HS-27A (cell line): ENCODE measurements at places on chromosomes 12 and 14.

DNA sequence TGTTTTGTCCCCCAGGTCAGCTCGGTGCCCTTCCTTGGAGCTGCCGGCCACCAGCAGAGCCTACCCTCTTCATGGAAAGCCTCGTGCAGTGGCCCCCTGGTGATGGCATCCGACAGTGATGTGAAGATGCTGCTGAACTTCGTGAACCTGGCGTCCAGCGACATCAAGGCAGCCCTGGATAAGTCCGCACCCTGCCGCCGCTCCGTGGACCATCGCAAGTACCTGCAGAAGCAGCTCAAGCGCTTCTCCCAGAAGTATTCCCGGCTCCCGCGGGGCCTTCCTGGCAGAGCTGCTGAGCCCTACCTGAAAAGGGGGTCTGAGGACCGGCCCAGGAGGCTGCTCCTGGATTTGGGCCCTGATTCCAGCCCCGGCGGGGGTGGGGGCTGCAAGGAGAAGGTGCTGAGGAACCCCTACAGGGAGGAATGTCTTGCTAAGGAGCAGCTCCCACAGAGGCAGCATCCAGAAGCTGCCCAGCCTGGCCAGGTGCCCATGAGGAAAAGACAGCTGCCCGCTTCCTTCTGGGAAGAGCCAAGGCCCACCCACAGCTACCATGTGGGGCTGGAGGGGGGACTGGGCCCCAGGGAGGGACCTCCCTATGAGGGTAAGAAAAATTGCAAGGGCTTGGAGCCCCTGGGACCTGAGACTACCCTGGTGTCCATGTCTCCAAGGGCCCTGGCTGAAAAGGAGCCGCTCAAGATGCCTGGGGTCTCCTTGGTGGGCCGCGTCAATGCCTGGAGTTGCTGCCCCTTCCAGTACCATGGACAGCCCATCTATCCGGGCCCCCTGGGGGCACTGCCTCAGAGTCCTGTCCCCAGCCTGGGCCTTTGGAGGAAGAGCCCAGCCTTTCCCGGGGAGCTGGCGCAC, 1.3 kb downstream of the FAM181A start:
- no peak for DNase-seq

DNA sequence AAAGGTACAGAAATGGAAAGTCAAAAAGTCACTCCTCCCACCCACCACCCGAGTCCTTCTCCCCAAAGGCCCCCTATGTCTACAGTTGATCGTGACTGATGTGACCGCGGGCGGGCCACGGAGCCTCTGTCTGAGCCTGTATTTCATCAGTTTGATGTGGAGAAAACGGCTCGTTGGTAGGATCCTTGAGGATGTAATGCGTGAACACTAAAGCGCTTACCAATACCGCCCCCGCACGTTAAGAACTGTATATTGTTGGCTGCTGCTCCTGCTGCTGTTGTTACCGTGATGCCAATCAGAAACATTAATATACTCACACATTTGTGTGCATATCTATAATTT, 24.6 kb upstream of the UBC start:
- DNase-seq, result no peak

DNA sequence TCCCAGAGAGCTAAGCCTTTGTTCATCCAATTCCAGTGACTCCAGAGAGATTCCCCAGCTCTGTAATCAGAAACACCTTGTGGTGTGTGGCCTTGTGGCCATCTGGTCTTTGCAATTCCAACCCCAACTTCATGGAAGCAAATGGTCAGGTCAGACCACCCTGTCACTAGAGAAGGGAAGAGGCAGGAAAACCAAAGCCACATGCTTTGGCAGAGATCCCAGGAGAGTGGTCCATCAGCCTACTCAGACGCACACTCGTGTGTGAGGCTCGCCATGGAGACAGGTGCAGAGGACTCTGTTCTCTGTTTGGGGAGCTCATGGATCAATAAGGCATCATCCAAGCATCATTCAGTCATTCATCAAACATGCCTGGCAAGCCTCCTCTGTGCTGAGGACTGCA, 46.2 kb upstream of the TUNAR start:
- no peak for DNase-seq

- DNase-seq, result no peak
Observed at GRCh38 chr12:109110988-109111495, 5.3 kb upstream of the ACACB start.

DNA sequence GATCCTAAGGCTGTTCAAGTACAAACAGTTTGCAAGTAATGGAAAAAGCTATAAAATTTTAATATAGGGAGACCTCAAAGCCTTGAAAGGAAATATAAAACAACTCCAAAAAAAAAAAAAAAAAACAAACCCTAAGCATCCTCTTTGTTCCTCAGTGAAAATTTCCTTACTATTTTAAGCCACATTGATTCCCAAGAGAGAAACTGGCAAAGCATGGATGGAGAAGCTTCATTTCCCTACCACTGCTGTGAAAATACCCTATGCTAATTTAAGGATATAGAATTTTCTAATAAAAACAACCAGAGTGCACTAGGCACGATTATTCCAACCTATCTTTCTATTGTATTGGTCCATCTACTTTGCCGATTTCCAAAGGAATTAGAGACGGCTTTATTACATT, 283.1 kb downstream of the CACNA1C start:
- no peak for DNase-seq

- no peak for DNase-seq
Observed at GRCh38 chr12:108152170-108152538, 23.1 kb downstream of the WSCD2 start.

GRCh38 chr12:25864306-25865276, 93.9 kb upstream of the RASSF8 start:
- DNase-seq, result no peak

GRCh38 chr12:98736352-98737321, 91.5 kb downstream of the APAF1 start:
- DNase-seq, result no peak

- no peak for DNase-seq
Observed at GRCh38 chr12:50901685-50902113, 50.6 kb upstream of the HIGD1C start.

DNA sequence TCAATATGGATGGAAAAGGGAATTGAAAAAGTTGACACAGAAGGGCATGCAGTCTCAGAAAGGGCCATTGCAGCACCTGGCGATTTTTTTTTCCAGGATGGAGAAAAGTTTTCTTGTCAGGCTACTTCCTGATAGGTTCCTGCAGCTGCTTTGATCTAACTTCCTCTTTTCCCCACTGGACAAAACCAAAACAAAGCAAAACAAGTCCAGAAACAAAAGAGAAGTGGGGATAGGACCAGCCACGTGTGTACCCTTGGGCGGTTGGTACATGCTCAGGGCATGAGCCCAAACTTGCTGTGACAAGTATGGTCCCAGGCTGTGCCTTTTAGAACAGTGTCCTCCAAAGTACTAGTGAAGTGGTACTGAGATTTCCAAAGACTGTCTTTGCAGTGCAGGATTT, 89.8 kb downstream of the CHST11 start:
- DNase-seq, result no peak

- no peak for DNase-seq
Observed at GRCh38 chr12:108640802-108641445, 7.2 kb upstream of the SELPLG start.

- DNase-seq, result no peak
Observed at GRCh38 chr12:46265102-46265501, 3.7 kb downstream of the SLC38A1 start.

- no peak for DNase-seq
Observed at GRCh38 chr14:29242755-29243754, 476.5 kb downstream of the FOXG1 start.

DNA sequence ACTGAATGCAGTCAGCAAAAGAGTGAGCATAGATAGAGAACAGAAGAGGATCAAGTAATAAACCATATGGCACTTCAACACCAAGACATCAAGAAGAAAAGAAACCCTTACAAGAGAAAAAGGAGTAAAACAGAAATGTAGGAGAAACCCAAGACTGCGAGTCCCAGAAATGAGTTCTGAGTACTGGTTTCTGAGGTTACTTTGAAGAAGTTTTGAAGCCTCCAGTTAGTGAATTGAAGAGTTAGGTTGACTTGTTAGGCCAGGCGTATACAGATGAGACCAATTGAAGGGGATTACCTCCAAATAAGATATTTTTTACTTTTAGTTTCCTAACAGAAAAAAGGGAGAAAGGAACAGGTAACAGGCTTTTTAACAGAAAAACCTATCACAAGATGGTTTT, 162.2 kb upstream of the SSTR1 start:
- no peak for DNase-seq

DNA sequence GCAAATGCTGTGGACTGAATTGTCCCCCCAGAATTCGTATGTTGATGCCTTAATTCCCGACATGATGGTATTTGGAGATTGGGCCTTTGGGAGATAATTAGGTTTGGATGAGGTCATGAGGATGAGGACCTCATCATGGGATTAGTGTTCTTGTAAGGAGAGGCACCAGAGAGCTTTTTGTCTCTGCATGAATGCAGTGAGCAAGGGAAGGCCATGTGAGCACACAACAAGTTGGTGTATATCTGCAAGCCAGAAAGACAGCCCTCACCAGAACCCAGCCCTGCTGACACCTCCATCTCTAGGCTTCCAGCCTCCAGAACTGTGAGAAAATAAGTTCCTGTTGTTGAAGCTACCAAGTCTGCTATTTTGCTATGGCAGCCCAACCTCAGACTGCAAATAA, 51.9 kb upstream of the SMCO2 start:
- no peak for DNase-seq

DNA sequence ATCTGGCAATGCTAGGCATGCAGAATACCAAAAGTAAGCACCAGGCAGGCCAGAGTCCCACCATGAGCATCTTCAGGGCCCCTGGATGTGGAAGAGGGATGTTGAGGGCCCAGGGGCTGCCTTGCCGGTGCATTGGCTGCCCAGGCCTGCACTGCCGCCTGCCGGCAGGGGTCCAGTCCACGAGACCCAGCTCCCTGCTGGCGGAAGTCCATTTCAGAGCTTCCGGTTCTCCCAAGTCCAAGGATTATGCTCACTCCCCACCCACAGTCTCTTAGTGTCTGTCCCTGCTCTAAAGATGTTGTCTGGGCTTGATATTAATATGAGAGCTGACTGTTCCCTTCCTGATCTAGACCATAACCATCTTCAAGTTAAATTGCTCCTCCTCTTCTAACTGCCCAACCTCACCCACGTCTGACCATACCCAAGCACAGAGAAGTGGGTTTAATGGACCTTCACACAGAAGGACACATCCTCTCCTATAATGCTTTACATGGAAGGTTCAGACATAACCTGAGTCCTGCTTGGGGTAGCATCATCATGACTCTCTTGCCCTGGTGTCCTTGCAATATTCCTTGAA, 117.4 kb downstream of the DAD1 start:
- no peak for DNase-seq

GRCh38 chr12:132389526-132390286, 60.3 kb upstream of the GALNT9 start:
- no peak for DNase-seq

DNA sequence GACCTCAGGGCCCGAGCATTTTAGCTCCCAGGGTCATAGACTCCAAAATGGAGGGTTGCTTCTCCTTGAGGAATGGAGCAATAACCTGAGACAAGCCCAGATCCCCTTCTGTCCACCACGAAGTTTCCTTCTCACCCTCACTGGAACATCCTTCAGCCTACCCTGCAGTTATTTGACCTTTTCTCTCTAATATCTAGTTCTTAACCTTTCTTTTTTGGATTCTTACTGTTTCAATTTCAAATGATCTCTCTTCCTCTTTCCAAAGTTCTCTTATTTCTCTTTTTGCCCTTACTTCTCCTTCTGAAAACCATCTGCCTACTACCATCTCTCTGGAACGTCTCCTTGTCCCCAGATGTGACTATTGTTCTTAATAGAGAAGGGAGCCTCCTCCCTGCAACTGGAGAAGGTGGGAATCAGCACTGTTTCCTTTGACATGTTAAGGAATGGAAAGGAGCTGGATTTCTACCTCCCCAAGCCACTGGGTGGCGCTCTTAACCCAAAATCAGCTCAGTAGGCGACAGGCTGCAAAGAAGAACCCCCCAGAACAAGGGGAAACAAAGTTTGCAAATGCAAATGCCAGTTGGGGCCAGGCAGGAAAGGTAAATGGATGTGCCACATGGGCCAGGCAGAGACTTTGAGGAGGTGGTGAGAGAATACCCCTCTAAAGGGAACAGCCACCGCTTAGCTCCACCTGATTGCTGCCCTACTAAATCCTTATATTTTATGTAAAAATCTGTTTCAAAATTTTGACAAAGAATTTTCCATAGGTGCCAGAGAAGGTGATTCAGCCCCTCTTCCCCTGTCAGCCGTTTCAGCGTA, 22.4 kb upstream of the PDE1B start:
- DNase-seq, result peak; percentile 4

GRCh38 chr14:79281244-79282152, 929.8 kb downstream of the DIO2 start:
- no peak for DNase-seq

GRCh38 chr14:54768501-54769129, 134.0 kb downstream of the GCH1 start:
- DNase-seq, result no peak

DNA sequence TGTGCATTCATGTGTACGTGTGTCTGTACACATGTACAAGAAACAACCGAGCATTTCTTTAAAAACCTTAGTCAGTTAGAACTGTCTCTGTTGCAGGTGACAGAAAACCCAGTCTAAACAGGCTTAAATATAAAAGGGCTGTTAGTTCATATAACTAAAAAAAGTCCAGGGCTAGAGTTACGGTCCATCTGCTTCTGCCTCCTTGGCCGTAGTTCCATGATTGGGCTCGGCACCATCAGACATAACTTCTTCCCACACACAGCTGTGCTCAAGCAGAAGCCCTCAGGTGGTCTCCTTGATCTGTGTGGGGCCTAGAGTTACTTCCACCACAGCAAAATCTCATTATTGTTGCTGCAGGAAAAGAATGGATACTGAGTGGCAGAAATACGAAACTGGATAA, 34.6 kb downstream of the CKB start:
- DNase-seq, result no peak

GRCh38 chr12:39671898-39672875, 52.6 kb upstream of the ABCD2 start:
- DNase-seq, result no peak
